ENCODE measurements at places on chromosomes 2 and 18. TPM values are rescaled to one million over a fixed set of nuclear protein-coding genes. Genes with fewer than 3 reads are reported as not detected.

GRCh38 chr2:17791121-17791816 is 25.0 kb upstream of the MSGN1 start:
- DNase-seq: no peak

GRCh38 chr2:207697411-207697810 is 14.0 kb upstream of the CCNYL1 start:
- no peak for DNase-seq

GRCh38 chr2:28128281-28128950 is 237.9 kb downstream of the BABAM2 start:
- DNase-seq: no peak

DNA sequence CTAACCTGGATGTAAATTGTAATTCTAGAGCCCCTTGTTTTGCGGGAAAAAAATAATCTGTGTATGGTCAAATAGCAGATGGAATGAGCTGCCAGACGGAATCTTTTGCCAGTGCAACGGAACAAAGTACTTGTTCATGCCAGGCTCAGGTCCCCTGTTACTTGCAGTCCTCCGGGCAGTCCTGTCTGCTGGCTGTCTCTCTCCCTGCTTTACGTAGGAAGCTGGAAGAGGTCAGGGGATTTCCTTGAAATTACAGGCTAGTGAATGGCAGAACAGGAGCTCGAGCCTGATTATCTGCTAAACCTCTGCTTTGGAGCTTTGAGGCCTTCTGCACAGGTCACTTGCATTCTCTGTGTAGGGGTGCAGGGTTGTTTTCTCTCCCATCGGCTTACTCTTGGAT is 54.8 kb downstream of the LRRFIP1 start:
- DNase-seq: no peak

Gene GRP
- not detected for polyA plus RNA-seq

- no peak for DNase-seq
These were observed 966.6 kb upstream of the SOX11 start for GRCh38 chr2:4725618-4726017.

DNA sequence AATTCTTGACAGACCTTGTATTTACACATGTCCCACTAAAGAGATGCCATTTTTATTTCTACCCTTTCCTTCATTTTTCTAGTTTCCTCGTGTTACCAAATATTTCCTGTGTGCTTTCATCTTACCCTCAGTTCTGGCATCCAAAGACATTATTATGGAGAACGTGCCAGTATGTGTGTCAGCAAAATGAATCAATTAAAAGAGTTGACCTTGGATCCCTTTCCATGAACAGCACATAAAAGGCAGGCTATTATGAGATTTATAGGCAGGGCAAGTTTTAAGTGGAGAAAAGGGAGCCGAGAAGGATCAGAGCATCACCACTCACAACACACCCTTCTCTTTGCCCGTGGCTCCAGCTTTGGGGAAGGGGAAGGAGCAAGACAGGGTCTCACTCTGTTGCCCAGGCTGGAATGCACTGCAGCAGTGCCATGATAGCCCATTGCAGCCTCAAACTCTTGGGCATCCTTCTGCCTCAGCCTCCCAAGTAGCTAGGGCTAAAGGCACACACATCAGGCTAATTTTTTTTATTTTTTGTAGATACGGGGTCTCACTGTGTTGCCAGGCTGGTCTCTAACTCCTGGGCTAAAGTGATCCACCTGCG is 149.9 kb downstream of the GFPT1 start:
- no peak for DNase-seq

Gene POTEJ
- polyA plus RNA-seq: 0.06 TPM

DNA sequence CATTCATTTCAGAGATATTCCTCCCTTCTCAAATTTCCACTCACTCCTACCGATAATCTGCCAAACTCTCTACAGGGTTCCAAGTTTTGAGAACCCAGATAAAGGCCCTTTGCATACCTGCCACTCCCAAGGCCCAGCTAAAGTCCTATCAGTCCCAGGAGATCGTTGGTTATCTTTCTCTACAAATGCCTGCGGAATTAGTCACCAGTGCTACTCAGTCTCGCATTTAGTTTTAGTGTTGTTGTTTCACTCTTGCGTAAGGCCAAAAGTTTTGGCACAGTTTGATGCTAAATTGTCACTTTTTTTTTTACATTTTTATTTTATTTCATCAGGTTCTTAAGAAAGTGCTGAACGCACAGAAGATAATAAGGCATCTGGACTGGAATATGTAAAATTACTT is 29.2 kb upstream of the SETBP1 start:
- DNase-seq: no peak

DNA sequence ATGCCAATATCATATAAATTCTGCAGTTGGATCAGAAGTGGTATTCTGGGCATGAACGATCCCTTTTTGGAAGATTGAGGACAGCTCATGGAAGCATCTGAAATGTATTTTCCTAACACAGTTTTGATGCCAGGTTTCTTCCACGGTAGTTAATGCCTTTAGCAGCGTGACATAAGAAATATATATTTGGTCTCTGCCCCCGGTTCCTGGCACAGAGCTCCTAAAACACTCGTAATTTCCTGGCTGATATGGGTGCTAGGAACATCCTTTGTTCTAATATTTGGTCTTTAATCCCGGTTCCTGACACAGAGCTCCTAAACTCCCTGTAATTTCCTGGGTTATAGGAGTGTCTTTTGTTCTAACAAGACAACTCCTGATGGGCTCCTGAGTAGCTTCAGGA is 8.2 kb upstream of the CABLES1 start:
- DNase-seq: no peak

Gene CROCC2
- not detected for polyA plus RNA-seq

DNA sequence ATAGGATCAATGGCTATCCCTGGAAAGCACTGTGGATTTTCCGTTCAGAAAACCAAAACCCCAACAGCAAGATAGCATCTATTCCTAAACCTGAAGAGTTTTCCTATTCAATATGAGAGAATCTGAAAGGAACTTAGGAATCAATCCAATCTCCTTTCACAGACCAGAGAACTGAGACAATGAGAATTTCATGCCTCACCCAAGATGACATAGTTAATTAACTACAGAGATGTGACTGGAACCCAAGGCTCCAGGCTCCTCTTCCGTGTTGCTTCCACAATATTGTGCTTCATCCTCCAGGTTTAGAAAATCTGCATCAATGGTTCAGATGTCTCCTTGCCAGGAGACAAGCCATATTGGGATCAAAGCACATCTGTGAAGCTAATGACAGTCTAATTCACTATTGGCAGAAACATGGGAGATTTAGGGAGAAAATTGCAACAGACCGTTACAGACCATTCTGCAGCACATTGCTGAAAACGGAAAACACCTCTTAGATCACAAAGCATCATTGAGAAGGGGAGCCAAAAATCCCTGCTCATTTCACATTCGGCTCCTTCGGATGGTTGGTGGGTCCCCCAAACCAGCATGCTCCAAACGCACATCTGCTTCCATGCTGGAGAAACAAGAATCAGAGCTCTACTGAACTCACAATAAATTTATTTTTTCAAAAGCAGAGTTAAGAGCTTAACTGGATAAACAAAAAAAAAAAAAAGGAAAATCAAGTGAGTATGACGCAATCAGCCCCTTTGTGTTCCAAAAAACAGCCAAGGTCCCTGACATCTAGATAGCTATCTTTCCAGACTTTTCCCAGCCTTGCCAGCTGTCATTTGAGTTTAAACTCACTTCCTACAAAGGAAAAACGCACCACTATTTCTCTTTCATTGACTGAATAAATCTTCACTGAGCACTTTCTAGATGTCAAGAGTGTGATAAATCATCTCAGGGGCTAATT is 290.3 kb downstream of the C1D start:
- no peak for DNase-seq

Gene COLEC11
- 1.6 TPM for polyA plus RNA-seq

DNA sequence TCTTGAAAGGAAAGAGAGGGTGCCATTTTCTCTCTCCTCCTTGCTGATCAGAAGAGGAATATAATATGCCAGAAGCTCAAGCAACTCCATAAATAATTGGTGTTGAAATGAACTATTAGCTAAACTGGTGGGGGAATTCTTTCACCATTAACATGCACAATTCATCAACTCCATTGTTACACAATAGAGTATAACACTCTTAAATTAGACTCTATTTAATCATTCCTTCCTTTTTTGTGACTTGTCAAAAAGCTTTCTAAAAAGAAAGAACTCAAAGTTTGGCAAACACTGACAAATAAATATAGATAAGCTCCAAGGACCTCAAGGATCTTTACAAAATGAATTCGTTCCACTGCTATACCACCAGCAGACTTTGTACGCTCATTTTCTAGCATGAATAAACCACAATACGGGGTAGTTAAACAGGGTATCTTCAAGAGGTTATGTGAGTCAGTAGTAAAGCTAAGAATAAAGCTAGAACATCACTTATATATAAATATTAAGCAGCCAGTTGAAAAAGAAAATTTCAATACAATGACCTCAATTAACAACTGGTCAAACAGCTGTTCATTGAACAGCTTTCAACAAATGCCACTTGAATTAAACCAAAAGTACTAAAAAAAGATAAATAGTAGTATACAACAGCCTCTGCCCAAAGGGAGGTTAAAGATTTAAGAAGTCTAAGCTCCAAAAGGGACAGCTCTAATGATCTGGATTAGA is 6.4 kb downstream of the TRAK2 start:
- DNase-seq: no peak

GRCh38 chr18:65049586-65049985 is 701.2 kb upstream of the CDH7 start:
- no peak for DNase-seq

Gene RAD51AP2
- 0.14 TPM for polyA plus RNA-seq

GRCh38 chr2:189569295-189569910 is 11.2 kb downstream of the SLC40A1 start:
- DNase-seq: no peak

Gene REG3G
- not detected for polyA plus RNA-seq

Gene NAB1
- polyA plus RNA-seq: 69.1 TPM

DNA sequence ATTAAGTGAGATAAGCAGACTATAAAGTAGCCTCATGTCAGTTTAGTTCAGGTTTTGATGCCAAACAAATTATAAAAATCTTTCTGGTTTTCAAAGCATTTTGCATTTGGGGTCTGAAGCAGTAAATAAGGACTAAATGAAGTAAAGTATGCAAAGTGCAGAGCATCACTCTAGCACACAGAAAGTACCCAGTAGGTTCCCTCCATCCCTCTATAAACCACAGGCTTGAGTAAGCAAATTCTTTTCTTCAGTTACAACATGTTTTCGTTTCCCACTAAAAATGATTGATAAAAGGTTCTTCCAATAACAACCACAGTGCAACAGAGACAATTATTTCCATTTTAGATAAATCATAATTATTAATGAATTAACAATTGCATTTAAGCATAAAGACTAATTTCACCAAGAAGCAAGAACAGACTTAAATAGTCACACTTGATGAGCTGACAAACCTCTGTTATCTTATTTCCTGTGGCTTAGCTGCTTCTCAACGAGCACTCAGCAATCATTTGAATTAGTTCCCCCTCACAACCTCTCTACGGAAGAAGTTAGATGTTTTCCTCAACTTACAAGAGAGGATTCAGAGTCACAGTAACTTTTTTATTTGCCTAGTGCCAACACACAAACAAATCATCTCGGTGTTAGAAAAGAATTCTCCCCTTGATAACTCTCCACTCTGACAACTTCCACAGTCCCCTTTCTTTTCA is 249.8 kb downstream of the NBAS start:
- DNase-seq: no peak

Gene LRATD1
- polyA plus RNA-seq: 22.7 TPM

- DNase-seq: no peak
These were observed 8.7 kb upstream of the IMP4 start for GRCh38 chr2:130334026-130334425.

DNA sequence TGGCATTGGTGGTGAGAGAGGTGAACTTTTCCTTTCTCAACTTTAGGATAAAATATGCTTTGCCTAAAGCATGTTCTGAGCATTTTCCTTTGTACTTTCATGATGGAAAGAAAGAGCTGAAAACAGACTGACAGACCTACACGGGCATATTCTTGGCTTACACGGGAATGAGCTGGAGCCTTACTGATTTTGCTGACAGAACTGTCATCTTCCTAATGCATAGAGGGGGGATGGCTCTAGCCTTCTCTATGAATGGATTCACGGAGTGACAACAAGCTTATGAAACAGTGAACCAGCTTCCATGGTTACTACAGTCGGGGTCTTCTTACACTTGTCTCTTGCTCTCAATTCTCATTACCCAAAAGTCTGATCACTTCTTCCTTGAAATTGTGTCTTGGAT is 32.2 kb downstream of the FSHR start:
- DNase-seq: no peak

GRCh38 chr2:32212295-32212694 is 46.6 kb downstream of the SLC30A6 start:
- DNase-seq: no peak

- no peak for DNase-seq
These were observed 26.2 kb downstream of the MGAT4A start for GRCh38 chr2:98704499-98705332.

GRCh38 chr2:27844821-27845255 is 45.3 kb downstream of the RBKS start:
- DNase-seq: no peak

DNA sequence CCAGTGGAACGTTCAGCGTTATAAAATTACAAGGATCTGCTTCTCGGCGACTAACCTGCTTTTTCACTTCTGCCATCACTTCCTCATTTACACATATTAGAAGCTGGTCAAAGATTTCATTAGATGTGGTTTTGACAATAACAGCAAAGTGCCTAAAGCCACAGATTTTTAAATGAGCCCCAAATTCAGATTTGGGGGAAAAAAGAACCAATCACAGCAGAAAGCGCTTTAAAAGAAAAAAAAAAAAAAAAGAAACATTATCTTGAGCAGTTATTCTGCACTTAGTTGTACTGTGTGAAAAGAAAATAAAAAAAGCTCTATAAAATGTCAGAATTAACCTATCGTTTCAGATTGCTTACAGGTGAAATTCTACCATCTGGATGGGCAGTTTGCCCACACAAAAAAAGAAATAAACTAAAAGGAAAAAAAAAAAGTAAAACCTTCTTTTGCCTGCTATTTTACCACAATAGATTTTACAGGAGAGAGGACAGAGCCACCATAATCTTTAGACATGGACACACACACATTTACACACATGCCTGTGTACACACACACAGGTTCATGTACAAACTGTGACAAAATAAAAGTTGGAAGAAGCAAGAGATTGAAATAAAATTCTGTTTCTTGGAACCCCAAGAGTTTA is 167.2 kb downstream of the TCF4 start:
- DNase-seq: no peak

DNA sequence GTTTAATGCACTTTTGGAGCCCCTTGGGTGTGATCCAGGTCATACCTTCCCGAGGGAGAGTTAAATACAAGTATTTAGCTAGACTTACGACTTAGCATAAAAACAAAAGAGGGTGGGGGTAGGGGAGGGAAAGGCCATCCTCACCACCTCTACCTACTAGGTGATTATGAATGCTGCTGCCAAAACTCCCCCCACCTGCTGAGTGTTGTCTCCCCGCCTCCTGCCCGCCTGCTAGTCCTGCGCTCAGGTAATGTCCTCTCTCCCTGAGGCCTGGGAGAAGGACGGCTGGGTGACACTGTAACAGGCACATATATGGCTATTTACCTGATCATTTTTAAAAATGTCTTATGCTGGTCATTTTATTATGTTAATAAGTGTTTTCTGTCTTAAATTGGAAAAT is 3.0 kb upstream of the NCKAP5 start:
- no peak for DNase-seq
